Substantia nigra (tissue), 51 donors: ENCODE measurements at places on chromosomes 12 and 14.

- DNase-seq, result no peak
Measured at GRCh38 chr14:103001651-103002396, 55.5 kb downstream of the CDC42BPB start.

- DNase-seq, result no peak
Measured at GRCh38 chr14:78383060-78383459, 212.9 kb downstream of the NRXN3 start.

DNA sequence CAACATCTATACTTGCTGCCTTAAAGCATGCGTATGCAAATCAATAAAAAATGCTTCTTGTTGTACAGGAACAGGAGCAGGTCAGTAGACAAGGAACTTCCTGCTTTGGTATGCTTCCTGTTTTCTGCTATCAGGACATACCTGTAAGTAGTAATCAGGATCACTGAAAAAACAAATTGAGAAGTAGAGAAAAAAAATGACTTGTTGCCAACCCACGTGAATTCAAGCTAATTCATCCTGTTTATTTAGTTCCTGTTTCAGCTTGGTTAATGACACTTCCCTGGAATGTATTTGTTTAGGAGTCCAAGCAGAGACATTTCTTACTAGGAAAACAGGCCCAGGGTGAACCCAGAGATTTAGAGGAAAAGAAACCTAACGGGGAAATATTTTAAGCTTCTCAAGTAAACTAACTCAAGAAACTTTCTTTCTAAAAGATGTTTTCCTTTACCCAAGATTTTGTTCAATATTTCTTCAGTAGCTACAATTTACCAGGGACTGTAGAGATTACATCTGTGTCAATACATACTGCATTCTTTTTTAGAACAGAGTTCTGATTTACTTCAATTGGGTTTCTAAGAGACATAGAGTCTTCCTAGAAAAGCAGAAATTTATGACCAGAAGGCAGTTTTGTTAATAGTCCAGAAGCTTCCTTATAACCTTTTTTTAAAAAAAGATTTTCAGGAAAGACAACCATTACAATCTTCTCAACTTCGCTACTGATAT, 124.2 kb downstream of the PAWR start:
- DNase-seq, result no peak

- DNase-seq, result no peak
Measured at GRCh38 chr12:13405961-13406703, 209.6 kb downstream of the EMP1 start.

- no peak for DNase-seq
Measured at GRCh38 chr14:104227806-104228205, 89.4 kb downstream of the KIF26A start.

- no peak for DNase-seq
Measured at GRCh38 chr12:62164036-62164435, 96.2 kb upstream of the USP15 start.

- DNase-seq, result no peak
Measured at GRCh38 chr12:129657179-129657578, 246.6 kb downstream of the TMEM132D start.

DNA sequence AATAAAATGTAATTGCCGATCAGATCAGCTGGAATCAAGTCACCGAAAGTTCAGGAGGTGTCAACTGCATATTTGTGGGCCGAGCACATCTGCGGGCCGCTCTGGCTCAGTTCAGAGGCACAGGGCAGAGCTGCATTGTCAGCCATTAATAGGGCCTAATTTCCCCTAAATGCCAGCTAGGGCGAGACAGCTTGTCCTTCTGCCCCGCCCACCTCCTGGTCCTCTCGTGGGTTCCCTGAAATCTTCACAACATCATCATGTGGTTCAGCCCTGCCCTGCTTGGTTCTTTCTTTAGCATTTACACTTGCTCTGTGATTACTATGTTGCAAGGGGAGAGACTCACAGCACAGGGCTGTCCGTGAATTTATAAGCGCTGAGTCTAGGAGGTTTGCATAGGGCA, 148.9 kb downstream of the CHST11 start:
- DNase-seq, result peak; percentile 57

- DNase-seq, result no peak
Measured at GRCh38 chr12:65324551-65324950, 46.1 kb downstream of the MSRB3 start.

DNA sequence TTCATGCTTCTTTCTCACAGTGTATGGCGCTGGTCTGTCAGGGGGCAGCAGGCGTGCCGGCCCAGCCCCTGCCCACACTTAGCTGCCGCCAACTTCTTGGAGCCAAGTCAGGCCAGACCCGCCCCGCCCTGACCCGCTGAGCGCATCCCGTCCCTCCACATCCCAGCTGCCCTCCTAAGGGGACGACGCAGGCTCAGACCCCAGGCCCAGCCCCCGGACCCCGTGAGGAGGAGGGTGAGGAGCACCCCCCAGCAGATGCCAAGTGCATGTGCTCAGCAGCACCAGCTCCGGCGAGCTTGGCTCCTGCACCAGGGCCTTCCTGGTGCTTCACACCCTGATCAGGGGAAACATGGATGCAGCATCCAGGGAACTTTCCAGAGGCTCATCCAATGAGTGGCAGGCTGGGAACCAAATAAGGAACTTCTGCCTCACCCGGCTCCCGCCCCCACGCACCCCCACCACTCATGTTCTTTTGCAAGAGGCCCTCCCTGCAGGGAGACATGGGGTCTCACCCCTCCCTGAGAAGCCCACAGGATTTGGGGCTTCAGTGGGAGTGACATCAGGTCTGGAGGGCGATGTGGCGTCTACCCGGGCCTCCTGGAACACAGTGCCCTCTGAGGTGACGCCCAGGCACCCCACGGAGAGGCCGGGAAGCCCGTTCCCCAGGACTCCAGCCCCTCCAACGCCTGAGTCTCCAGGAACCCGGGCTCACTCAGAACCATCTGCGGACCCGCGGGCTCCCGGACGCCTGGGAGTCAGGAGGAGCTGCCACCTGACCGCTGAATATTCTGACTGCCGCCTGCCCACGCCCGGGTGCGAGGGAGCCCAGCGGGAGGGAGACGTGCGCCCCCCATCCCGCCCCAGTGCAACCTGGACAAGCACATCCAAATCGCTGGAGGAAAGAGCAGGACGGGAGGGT, 70.0 kb upstream of the GALNT9 start:
- no peak for DNase-seq

DNA sequence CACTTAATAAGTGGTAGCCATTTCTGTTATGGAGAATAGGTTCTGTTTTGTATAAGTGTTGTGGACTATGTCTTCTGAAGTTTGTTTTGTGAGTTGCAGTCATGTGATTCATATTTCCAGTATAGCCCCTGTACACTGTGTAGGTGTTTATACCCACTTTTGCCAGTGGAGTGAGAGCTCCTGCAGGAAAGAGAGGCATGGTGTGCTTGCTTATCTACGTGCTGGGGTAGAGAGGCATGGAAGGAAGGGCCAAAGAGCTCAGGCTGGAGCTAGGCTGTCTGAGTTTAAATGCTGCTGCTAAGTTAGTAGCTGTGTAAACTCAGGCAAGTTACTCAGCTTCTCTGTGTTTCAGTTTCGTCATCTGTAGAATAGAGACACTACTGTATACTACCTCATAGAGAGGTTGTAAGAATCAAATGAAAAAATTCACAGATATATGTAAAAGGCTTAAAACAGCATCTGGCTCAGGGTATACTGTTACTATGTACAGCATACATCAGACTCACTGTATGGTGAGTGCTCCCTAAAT, 88.2 kb upstream of the SLC38A2 start:
- DNase-seq, result no peak

DNA sequence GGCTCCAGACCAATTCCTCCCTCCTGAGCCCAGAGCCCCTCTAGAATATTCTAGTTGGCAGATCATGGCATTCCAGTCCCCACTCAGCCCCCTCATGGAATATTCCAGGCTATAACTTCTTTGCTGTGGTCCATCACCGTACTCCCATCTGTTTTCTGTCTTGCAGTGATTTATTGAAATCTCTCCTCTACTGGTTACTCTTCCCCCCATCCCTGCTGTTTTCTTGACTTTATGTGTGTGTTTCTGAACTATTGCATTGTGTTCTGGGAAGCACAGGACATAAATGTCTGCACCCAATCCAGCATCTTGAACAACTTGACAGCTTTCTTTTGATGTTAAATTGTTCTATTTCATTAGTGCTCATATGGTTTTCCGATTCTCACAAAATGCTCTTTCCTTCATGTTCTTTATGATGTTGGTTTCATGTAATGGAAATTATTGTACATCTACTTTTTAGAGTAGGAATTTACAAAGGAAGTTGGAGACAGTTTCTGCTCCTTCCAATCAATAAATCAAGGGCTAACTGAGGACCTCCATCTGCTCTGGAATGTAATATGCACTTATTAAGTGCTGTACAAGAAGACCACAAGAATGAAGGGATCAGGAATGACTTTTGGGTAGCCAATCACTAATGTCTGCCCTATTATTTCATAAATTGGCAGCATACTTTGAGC, 26.3 kb downstream of the PDE6H start:
- no peak for DNase-seq

GRCh38 chr12:67006610-67007009, 262.5 kb upstream of the CAND1 start:
- no peak for DNase-seq

DNA sequence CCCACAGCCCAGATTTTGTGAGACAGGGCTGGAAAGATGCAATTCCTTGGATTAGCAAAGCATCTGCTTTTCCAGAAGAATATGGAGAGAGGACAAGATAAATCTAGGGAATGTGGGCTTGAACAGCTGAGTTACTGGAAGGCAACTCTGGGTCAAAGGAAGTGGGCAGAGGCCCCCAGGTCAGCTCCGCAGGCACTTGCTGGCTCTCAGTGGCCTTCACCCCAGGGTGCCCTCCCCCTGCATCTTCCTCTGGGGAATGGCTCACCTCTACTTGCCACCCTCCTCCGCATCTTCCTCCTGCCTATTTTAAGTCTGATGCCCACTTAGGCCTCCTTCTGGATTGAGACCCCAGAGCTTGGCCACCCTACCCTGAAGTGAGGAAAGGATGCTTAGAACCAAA, 10.5 kb upstream of the PNMA1 start:
- DNase-seq, result no peak

GRCh38 chr14:23449314-23449713, 13.9 kb upstream of the MYH7 start:
- DNase-seq, result no peak

GRCh38 chr12:6866920-6867412, 365 bp upstream of the TPI1 start:
- no peak for DNase-seq

- DNase-seq, result no peak
Measured at GRCh38 chr12:62763861-62764645, 170.9 kb downstream of the PPM1H start.

DNA sequence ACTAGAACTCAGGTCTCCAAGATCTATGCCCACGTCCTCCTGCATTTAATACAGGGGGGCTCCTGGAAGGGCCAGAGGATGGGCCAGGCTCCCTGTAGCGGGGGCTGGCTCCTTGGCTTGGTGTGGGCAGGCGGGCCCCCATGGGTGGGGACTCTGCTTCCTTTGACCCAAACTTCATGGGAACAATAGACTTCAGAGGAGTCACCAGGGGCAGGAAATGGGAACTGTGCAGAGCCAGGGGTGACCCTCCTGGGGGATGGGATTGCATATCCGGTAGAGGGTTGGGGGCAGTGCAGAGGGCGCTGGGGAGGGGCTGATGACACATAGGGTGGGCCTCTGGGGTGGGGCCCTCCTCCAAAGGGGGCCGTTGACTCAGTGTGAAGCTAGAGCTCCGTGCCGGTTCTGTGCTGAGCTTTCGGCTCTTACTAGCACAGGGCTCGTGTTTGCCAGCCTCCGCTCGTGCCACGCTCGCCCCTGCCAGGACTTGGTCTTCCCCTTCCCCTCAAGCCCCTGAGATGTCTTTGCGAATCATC, 4.6 kb downstream of the TEAD4 start:
- DNase-seq, result no peak

GRCh38 chr12:14949631-14950030, 11.3 kb upstream of the ERP27 start:
- DNase-seq, result no peak

- no peak for DNase-seq
Measured at GRCh38 chr12:126262829-126263228, 1197.6 kb downstream of the AACS start.

- DNase-seq, result no peak
Measured at GRCh38 chr12:115388139-115388538, 704.2 kb upstream of the TBX3 start.
